Motor neuron (in vitro differentiated cells): ENCODE measurements at places on chromosomes 2 and 18. TPM values are rescaled to one million over a fixed set of nuclear protein-coding genes. Genes with fewer than 3 reads are reported as not detected.

Gene DSG1
- 0.27 TPM in 1 of 2 replicates, not detected in the other for total RNA-seq

Gene APCDD1
- total RNA-seq = 251 and 272 TPM in 2 replicates

Gene LINC00305
- total RNA-seq = not detected in 2 replicates

Gene KCNK3
- 8.1 and 9.1 TPM in 2 replicates for total RNA-seq

Gene NR4A2
- total RNA-seq = 0.52 and 0.86 TPM in 2 replicates

Gene SPATA3
- total RNA-seq = not detected in 2 replicates

Gene TGFA
- 2.4 and 2.5 TPM in 2 replicates for total RNA-seq

Gene UGT1A3
- 0.24 TPM in 1 of 2 replicates, not detected in the other for total RNA-seq

Gene CTAGE1
- total RNA-seq = 0.04 and 0.05 TPM in 2 replicates

Gene ERICH2
- total RNA-seq = 1.6 and 1.7 TPM in 2 replicates

Gene CYP27A1
- total RNA-seq = 48.0 and 49.2 TPM in 2 replicates

Gene ERLEC1
- 43.3 and 43.9 TPM in 2 replicates for total RNA-seq

GRCh38 chr2:120653046-120653445, 82.6 kb upstream of the GLI2 start:
- no peak for ATAC-seq

- no peak for ATAC-seq
Observed at GRCh38 chr2:16015210-16015902, 75.0 kb downstream of the MYCN start.

GRCh38 chr2:203533676-203534591, 1.2 kb downstream of the RAPH1 start:
- ATAC-seq = no peak

GRCh38 chr2:23556929-23557328, 171.9 kb downstream of the KLHL29 start:
- ATAC-seq = no peak

GRCh38 chr2:186868344-186868743, 19.4 kb upstream of the ZSWIM2 start:
- no peak for ATAC-seq

DNA sequence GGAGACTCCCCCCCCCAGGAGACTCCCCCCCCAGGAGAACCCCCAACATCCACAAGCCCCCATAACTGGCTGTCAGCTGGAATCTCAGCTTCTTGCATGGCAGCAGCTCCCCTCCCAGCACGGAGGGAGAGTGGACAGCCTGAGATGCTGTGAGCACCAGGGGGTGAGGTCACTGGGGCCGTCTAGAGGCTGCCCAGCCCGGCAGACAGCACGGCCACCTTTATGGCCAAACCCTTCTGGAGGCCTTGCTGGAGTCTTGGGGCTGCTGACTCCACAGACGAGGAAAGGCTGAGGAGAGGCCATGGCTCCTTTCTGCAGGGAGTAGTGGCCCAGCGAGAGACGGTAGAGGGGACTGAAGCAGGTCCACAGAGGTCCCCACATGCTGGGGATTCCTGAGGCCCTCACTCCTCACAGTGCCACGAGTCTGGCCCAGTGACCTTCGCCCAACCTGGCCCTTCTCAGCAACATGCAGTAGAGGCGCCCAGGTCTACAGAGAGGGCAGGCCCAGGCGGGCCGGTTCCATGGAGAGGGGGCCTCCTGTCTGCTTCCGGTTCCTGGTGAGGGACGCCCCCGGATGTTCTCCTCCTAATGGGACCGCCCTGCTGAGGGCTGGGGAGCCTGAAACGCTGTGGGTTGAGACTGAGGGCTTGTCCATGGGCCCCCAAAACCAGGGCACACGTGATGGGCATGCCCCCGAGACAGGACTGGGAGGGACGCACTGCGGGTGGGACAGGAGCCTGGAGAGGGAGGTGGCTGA, 122.6 kb upstream of the CTDP1 start:
- ATAC-seq = no peak

GRCh38 chr2:224365331-224365730, 36.6 kb downstream of the FAM124B start:
- peak; percentile 59 for ATAC-seq

- ATAC-seq = no peak
Observed at GRCh38 chr2:179981085-179981484, 26.0 kb downstream of the CWC22 start.

GRCh38 chr2:177395351-177396065, 2.9 kb downstream of the AGPS start:
- ATAC-seq = no peak

- ATAC-seq = no peak
Observed at GRCh38 chr2:183292028-183292427, 167.8 kb downstream of the NUP35 start.

- ATAC-seq = no peak
Observed at GRCh38 chr2:48619526-48619925, 1.9 kb downstream of the GTF2A1L start.

DNA sequence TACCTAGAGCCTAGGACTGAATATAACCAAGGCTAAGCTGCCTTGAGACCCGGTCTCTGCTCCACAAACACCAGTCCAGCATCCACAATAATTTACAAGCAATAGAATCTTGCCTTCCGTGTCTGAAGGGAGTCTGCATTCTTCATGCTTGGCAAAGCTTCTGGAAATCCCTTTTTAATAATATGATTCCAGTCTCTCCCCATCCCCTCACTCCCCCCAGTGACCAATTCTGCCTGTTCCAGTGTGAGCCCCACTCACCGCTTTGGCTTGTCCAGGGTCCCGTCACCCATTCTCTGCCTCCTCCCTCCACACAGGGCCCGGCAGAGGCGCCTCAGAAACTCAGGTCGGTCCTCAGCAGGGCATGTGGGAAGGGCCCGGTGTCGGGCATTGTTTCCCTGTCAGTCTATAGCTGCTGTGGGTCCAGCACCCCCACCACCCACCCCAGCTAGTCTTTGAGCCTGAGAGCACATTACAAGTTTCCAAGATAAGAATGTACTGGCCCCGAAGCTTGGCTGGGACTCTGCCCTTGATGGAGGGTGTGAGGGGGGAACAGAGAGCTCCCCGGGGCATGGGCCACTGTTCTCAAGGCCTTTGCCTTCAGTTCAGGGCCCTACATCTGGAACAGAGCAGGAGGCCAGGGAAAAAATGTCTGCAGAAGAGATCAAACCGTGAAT, 129.7 kb upstream of the MYCN start:
- ATAC-seq = no peak

DNA sequence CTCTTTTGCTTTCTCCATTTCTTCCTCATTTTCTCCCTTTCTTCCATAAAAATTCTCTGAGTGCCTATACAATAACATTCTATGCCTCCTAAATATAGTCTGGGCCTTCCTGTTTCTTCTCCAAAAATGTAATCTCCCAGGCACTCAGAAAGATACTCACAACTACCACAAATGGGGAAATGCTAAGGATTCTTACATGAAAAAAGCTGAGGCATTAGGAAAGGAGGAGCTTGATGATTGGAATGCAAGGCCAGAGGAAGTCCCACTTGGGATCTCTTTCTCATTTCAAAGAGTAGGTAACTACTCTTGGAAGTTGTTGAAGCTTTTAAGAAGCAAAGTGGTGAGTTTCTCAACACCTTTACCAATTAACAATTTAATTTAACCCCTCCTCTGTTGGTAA, 3.4 kb downstream of the VSNL1 start:
- ATAC-seq = no peak

- ATAC-seq = no peak
Observed at GRCh38 chr2:230942371-230942770, 17.3 kb upstream of the GPR55 start.

DNA sequence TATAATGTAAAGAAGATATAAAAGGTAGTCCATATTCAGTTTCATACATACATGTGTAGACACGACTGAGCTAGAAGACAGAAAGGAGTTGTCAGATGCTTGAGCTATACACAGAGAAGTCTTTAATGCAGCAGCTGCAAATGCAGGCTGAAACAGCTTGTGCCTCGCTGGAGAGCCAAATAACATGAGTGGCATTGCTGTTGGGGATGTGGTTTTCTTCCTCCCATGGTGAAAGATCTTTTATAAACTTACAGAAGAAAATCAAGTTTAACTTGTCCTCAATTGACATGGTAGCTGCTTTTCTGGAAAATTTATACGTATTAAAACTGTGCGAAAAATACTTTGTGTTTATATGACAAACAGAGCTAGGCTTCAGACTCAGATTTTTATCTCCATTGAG, 16.4 kb upstream of the IL1R1 start:
- no peak for ATAC-seq

DNA sequence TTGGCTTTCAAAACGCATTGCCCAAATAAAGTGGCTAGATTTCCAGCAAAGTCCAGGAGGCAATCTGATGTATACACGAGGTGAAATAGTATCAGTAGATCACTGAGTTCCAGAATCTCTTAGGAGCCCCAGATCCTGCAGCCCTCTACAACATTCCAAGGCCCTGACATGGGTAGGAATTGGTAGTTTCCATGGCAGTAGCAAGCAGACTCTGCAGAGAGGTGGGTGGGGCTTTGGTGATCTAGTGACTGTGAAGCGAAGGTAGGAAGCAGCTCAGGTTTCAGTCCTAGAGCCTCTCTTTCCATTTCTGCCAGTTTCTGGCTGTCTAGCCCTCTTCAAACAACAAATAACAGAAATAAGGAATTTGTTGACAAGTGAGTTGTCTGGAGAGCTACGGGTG, 13.8 kb upstream of the SGPP2 start:
- ATAC-seq = peak; percentile 81

- peak; percentile 34 for ATAC-seq
Observed at GRCh38 chr18:77772177-77772576, 522.5 kb downstream of the GALR1 start.

DNA sequence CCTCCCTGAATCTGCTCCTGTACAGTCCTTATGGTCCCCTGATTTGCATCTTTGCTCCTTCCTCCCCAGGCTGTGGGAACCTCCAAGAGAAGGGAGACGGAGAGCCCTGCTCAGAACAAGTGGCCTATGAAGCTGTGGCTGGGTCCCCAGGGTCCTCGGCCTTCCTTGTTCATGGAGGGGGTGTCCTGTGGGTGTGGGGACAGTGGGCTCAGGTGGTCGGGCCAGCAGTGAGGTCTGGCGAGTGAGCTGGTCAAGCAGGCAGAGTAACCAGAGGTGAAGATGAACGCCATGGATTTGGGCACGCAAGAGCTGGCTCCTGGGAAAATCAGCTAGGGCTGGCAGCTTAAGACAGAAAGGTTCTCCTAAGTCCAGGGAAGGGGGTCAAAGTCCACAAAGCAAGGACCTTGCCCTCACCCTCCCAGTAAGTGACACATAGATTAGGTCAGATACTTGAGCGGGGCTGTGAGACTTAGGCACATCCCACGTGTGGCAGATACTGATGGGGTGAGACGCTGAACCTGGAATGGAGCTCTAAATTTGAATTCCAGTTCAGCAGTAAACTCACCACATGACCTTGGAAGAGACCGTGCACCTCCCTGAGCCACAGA, 24.8 kb downstream of the GNLY start:
- ATAC-seq = no peak

GRCh38 chr2:210577263-210578071, 21.1 kb downstream of the CPS1 start:
- no peak for ATAC-seq

DNA sequence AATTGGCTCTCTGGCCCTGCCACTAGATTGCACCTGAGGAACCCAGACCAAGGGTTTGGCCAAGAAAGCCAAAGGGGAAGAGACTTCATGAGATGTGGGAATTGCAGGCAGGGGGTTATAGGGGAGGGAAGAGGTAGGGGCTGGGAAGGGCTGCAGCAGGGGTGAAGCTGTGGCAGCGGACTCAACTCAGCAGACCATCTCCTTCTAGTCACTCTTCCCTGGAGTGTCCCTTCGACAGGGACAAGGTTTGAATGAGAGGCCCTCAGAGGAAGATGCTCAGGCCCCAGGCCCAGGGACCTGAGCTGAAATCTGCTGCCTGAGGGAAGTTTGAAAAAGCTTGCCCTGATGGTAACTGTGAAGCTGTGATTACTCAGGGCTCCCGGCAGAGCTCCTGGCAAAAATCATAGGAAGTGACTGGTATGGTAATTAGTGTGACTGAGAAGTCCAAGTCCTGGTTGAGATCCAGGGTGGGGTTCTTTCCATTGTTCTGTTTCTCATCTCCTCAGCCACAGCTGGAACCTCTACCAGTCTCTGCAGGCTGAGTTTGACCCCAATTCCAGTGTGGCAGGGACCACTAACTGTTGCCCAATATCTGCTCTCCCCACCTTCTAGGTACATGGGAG, 300.9 kb downstream of the CYP26B1 start:
- peak; percentile 25 for ATAC-seq

- no peak for ATAC-seq
Observed at GRCh38 chr2:179049203-179049545, 763 bp downstream of the CCDC141 start.

- no peak for ATAC-seq
Observed at GRCh38 chr18:4549164-4549872, 94.2 kb upstream of the DLGAP1 start.

DNA sequence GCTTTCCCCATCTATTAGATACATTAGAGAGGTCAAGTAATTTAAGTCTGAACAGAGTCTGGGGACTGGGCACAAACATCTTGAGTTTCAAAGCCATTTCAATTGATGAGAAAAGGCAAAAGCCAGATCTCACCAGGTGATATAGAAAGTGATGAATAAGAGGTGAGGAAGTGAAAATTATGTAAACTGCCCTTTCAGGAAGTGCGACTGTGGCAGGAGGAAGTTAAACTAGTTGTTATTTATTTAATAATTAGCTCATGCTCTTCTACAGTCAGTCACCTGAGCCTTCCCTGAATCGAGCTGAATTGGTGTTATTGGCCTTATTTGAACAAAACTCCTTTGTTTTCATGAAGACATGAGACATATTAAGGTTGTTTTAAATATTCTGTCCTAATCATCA, 115.1 kb downstream of the CDH20 start:
- ATAC-seq = no peak

DNA sequence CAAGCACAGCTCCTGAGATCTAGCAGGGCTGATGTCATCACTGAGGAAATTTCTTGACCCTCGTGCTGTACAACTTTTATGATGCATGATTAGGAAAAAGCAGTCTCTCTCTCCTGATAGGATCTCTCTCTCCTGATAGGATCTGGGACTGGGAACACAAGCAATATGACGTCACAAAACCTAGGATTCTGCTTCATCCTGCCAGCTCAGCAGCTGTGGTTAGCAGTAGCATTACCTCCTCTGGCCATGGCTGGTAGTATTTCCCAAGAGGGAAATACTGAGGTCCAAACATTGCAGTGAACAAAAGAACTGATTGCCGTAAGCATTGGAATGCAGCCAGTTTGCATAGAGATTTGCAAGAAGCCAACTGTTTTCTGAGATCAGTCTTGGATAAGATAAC, 521.2 kb upstream of the POU3F3 start:
- peak; percentile 92 for ATAC-seq

DNA sequence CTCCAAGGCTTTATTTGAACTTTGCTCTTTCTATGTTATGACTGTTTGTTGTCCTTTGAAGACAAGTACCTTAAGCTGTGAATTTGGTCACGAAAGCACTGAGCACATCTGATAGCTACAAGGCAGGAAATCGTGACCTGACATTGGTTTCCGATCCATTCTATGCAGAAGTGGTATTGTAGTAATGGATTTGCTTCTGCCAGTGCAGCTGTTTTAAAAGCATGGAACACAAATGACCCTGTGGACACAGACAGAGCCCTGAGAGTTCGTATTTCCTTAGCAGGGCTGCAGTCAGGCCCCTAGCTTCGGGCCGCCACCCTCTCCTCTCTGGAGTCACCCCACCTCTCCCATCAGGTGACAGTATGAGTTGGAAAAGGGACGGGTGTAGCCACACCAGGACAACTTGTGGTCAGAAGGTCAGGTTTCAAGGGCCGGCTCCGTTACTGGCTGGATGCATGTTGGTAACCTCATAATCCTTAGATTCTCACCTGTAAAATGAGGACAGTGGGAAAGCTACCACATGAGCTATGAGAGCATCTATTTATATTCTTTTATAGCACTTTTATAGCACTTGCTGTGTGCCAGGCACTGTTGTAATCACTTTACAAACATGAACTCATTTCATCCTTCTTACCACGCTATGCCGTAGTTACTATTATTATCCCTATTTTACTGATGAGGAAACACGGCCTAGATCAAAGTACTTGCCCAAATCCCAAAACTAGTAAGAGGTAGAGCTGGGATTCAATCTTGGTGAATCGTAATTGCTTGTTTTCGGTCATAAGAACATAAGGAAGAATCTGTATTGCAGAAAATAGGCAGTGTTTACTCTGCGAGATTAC, 70.2 kb downstream of the SPATS2L start:
- no peak for ATAC-seq
